ENCODE measurements at places on chromosomes 16 and 17.
A peak's percentile ranks its signal among the peaks of the same experiment; 100 is the strongest.

DNA sequence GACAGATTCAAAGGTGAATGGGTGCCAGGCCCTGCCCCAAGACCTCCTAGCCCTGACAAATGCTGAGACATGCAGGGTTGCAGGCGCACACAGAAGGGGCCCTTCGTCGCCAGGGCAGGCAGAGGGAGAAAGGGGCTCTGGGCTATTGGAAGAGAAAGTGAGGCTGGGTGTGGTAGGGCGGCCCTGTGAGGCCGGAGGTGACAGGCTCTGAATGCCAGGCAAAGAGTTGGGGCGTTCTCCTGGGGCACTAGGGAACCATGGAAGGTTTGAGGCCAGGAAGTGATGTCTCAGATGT, 26.4 kb upstream of the NXPH3 start:
- no peak for DNase-seq

DNA sequence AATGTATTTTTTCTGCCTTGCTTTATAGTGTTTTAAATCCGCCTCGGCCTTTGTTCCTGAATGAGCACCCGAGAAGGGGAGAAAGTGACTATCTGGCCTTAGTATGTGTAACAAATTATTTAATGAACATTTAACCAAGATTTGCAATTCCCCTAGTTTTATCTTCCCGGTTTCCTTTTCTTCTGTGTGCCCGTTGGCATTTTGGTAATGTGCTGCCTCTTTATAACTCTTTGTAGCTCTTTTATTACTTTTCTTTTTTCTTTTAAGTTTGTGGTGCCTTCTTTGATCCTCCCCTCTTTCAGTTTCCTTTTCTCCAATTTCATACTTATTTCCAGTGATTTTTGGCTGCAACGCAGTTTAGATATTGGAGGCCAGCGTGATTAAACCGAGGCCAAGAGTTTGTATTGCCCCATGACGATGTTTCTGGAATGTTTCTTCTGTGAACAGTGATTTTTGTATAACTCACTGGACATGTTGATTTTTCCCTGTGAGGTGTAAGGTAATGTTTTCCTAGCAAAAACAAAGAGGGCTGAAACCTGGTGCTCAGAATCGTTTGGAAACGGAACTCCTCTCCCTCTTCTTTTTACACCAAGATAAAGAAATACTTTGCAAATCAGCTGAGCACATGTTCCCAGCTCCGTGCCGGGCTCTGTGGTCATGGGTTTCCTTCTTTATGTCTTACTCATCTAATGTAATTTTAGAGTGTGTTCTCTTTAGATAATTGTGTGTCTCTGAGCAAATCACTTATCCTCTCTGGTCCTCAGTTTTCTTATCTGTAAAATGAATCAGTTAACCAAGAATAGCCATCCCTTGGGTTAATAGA, 344.3 kb downstream of the WWOX start:
- no peak for DNase-seq

GRCh38 chr17:50766222-50767023, 895 bp downstream of the ANKRD40CL start:
- no peak for DNase-seq

- peak; percentile 49 for DNase-seq
Observed at GRCh38 chr17:5019475-5019956, 15.7 kb downstream of the SLC52A1 start.

DNA sequence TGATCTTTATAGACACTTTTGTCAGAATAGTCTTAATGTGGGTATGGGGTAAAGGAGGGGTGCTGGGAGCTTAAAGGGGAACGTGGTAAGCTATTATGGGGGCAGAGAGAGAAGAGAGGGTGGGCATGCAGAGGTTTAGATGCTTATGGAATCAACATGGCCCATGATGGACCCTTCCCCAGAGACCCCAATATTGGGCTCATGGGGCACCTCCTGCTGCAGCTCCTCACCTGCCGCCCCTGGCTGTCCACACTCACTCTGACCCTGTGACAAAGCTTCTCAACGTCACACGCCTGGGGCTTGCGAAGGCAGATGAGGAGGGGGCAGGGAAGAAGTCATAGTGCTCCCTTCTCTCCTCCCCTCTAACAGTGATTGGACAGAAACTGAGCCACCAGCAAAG, 95.3 kb downstream of the SHISA6 start:
- no peak for DNase-seq

DNA sequence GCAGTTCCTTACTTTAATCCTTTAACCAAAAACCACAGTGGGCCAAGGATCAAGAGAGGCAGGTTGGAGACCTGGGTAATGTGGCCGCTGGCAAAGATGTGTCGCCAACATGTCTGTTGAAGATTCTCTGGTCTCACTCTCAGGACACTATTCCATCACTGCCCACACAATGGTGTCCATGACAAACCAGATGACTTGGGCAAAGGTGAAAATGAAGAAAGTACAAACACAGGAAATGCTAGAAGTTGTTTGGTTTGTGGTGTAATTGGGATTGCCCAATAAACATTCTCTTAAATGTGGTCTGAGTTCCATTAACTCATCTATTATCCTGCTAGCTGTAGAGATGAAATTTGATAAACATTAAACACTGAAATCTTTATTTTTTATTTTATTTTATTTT, 43.3 kb downstream of the SALL1 start:
- no peak for DNase-seq

- DNase-seq, result peak; percentile 76
Observed at GRCh38 chr16:26981266-26981938, 85.3 kb upstream of the C16orf82 start.

DNA sequence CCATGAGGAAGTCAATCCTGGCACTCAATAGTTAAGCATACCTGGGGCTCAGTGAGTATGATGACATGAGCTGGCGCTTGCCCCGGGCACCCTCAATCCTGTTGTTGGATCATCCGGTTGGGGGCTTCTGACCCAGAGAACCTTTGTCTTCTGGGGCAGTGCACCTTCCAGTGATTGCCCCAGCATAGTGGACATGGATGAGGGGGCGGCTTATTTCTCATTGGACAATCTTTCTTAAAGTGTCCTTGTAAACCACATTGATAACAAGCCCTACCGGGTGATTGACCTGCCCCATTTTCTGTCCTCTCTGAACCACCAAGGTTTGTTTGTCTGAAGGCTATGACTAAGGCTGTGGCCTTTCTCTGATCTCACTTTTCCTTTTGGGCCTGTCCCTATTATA, 18.2 kb downstream of the IGSF6 start:
- DNase-seq, result no peak

DNA sequence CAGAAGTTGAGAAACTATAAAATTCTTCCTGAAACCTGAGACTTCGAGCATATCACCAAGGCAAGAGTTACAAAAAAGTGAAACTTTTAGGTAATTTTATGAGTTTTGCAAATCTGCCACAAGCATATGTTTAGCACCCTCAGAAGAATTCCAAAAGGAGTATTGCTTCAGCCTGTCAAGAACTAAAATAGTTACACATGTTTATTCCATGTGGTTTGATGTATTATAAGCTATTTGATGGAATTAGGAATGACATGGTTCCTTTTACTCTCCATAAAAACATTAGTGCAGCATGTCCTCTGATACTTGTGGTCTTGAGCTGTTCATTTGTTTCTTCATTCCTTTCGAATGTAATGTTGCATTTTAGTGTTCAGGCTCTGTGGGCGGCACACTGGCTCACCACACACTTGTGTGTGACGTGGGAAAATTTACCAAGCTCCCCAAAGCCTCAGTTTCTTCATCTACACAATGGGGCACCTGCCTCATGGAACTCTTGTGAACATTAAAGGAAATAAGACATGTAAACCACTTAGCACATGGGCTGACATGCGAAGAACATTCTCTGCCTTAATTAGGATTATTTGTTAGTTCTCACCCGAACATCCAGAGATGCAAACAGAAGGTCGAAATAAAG, 204.2 kb upstream of the FOXF1 start:
- no peak for DNase-seq

- DNase-seq, result no peak
Observed at GRCh38 chr17:48994549-48995303, 2.5 kb upstream of the IGF2BP1 start.

- no peak for DNase-seq
Observed at GRCh38 chr16:88821168-88821850, 9.6 kb upstream of the APRT start.

GRCh38 chr17:13350466-13350865, 251.3 kb downstream of the HS3ST3A1 start:
- DNase-seq, result no peak

- peak; percentile 26 for DNase-seq
Observed at GRCh38 chr17:6940186-6940649, 55.6 kb upstream of the ALOX12 start.

DNA sequence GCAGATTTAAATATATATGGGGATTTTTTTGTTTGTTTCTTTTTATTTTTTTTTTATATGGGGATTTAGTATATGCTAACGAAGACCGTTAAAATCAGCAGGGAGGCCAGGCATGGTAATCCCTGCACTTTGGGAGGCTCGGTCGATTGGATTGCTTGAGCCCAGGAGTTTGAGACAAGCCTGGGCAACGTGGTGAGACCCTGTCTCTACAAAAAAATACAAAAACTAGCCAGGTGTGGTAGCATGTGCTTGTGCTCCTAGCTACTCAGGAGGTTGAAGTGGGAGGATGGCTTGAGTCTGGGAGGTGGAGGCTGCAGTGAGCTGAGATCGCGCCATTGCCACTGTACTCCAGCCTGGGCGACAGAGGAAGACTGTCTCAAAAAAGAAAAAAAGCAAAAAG, 22.3 kb upstream of the MEIOC start:
- DNase-seq, result no peak

- DNase-seq, result no peak
Observed at GRCh38 chr16:68070249-68070730, 14.9 kb upstream of the NFATC3 start.

- DNase-seq, result no peak
Observed at GRCh38 chr16:4388271-4389021, 16.8 kb downstream of the VASN start.

GRCh38 chr17:55340176-55340575, 75.4 kb downstream of the HLF start:
- no peak for DNase-seq
